ENCODE measurements at places on chromosomes 7 and 10.

- no peak for DNase-seq
Measured at GRCh38 chr10:28822719-28823464, 145.6 kb downstream of the BAMBI start.

GRCh38 chr10:110495731-110496552, 1.8 kb upstream of the DUSP5 start:
- peak; percentile 96 for DNase-seq

DNA sequence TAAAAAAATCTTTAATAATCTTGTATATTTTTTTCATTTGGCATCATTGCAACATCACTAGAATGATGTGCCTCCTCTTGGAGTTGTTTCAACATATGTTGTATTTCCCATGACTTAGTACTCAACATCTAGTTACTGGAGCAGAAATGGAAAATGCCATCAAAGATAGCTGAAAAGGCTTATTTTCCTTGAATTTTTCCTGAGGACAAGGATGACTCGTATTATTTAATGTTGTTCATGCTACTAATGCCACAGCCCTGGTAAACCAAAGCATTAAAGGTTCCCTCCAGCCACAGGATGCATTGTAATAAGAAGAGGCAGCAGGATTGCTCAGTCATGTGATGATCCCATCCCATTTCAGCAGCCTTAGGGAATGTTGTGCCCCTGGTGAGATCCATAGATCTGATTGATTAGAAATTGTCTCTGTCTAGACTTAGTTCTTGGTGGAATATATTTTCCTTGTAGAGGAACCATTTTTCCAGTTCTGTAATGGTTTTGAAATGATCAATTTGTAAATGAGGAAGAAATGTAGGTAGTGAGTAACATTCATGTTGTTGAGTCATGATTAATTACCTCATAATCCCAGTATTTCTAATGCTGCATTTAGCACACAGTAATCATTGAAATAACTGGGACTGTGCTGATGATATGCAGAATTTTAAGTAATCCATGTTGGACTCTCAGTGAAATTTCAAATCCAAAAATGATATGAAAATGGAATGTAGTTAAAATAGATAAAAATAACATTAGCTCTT, 91.3 kb upstream of the SMIM30 start:
- no peak for DNase-seq

DNA sequence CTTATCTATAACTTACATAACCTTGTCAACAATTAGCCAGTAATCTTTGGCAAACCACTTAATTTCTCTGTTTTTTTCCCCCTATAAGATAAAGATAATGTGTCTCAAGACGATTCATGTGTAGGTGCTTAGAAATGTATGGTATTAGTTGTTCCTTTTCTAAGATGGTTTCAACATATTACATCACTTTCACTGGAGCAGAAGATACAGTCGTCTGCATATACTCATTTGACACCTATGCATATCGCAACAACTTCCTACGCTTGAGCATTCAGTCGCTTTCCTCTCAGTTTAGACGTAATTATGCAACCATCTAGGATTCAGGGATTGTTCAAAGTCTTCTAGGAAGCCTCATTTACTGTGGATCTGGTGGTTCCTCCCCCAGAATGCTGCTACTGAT, 396.7 kb downstream of the PHTF2 start:
- DNase-seq: no peak

DNA sequence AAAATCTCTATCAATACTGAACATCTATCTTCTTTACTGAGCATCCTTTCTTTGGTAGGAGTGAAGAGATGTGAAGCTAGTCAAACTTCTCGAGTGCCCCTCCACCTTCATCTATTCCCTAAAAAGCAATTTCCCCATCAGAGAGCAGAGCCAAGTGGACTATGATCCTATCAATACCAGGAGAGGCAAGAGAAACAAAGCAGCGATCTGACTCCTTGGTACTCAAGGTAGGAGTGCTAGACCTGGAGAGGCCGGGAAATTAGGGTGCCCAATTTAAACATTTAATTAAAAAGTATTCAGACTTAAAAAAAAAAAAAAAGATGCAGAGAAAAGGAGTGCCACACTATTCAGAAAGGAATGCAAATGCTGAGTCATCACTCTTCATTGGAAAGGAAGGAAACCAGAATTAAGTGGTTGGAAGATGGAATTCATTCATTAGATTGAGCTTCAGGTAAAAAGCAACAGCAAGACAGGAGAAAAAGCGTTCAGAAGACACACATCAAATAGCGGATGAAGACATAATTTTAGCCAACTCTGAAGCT, 1.6 kb downstream of the TIAL1 start:
- DNase-seq: no peak

GRCh38 chr7:104814671-104815400, 199.2 kb upstream of the KMT2E start:
- DNase-seq: no peak

GRCh38 chr10:3255075-3255474, 82.5 kb upstream of the PITRM1 start:
- DNase-seq: no peak

DNA sequence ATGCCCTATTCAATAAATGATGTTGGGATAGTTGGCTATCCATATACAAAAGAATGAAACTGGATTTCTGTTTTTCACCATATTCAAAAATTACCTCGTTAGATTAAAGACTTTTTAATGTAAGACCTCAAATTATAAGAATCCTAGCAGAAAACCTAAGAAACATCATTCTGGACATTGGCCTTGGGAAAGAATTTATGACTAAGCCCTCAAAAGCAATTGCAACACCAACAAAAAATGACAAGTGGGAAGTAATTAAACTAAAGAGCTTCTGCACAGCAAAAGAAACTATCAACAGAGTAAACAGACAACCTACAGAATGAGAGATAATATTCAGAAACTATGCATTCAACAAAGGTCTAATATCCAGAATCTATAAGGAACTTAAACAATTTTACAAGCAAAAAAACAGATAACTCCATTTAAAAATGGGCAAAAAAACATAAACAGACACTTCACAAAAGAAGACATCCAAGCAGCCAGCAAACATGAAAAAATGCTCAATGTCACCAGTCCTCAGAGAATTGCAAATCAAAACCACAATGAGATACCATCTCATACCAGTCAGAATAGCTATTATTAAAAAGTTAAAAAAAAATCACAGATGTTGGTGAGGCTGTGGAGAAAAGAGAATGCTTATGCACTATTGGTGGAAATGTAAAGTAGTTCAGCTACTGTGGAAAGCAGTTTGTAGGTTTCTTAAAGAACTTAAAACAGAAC, 309.8 kb downstream of the AHR start:
- peak; percentile 71 for DNase-seq

GRCh38 chr10:132893090-132893489, 49.3 kb downstream of the CFAP46 start:
- no peak for DNase-seq
